ENCODE measurements at places on chromosomes 11 and 22.

DNA sequence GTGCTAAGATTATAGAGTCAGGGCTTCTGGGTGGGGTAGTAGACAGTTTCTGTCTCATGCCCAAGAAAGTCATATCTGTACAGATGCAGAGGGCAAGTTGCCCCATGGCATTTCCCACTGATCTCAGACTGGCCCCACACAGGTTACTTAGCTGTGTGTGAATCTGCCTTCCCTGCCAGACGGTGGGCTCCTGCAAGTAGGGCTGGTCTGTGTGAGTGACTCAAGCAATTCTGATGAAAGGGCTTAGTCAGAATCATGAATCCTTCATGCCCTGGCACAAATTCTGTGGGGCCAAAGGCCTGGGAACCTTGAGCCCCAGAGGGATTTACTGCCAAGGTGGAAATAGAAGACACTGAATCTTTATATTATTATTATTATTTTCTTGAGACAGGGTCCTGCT lies 30.4 kb downstream of the USH1C start:
- DNase-seq: no peak

DNA sequence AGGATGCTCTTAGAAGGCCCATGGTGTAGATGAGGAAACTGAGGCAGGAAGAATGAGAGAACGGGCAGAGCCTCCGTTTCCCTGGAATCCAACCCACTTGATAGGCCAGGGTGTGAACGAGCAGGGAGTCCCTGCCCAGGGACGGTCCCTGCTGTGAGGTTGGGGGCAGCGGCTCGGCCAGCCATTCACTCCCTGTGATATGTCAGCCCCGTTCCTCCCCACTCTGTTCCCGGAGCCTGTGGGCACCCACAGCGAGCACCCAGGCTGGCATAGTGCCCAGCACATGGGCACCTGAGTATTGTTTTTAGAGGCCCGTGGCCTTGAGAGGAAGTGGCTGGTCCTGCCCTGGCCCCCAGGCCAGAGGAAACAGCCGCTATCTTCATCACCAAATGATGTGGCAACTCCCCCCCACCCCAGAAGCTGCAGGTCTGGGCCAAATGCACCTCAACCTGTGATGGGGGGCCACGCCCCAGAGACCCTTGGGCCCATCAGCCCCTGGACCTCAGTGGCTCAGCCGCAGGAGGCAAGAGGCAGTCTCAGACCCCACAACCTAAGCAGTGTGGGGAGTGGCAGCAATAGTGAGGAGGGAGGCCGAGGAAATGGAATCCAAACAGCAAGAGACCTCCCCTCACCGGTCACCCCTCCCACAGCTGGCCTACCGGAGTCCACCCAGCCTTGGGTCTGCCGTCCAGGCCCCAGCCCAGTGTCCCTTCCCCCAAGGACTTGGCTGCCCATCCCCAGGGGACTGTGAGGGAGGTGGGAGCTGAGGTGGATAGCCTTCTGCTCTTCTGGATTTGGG lies 2.1 kb downstream of the ALDH3B1 start:
- no peak for DNase-seq

DNA sequence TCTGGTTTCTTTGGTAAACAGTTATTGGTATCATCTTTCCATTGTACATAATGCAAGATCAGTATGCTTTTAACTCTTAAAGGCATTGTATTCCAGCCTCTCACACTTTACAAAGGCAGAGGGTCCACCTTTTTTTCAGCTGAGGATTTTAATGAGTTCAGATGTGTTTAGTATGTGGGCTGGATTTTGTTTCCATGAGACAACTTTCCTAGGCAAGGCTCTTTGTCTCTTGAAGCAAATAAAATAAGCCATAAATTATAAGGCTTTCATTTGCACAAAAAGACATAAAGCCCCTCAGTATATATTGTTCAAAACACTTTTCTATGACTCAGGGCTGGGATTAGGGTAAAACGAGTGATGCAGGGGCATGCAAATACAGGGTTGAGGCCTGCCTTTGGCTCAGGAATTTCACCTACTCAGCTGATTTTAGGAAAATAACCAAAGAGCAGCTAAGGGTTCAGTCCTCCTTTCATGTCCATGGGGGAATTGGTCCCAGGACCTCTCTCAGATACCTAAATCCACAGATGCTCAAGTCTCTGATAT lies 7.6 kb downstream of the MMP20 start:
- DNase-seq: no peak

GRCh38 chr11:8110396-8110795 lies 29.4 kb downstream of the TUB start:
- no peak for DNase-seq

DNA sequence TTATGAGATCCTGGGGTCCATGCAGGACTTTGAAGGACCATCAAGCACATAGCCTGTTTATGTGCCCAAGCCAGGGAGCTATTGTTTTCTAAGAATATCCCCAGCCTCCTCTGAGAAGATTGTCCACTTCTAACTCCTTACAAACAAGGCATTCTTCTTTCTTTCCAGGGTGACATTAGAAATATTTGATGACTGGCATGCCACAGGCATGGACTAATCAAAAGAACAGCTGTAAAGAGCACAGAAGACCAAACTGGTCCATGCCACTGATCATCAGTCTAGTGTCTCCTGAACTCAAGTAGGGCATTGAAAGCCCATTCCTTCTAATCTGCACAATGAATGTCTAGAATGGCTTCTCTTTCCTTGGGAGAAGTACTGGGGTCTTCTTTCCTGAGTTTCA lies 24.9 kb upstream of the LMO2 start:
- no peak for DNase-seq

GRCh38 chr11:45723397-45723796 lies 58.0 kb upstream of the CHST1 start:
- no peak for DNase-seq

DNA sequence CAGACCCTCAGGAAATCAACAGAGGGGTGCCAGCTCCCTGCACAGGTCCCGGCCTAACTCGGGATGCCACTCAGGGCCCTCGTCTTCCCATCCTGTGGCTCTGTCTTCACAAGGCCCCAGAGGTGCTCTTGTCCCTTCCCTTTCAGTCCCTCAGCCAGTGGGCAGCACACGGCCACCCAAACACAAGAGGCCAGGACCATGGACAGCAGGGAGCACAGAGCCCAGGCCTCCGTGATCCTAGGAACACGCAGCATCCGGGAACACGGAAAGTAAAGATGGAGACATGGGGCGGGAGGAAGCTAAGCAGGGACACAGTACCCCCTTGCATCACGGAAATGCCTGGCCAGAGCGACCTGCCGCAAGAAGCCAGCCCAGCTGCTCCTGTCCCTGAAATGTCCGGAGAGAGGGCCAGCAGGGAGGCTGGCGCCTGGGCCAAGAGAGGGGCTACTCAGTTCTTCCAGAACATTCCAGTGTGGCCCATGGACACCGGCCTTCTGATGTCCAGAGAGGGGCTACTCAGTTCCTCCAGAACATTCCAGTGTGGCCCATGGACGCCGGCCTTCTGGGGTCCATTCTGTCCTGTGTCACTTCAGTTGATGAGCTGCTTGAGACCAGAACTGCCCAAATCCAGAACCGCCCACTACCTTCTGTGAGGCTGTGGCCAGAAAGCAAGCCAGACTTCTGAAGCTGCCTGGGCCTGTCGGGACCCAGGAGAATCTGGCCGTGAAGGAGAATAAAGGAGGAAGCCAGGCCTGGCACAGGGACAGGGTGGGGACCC lies 274.0 kb downstream of the BRD1 start:
- DNase-seq: no peak

- DNase-seq: no peak
Observed at GRCh38 chr11:69215784-69216415, 60.2 kb downstream of the SMIM38 start.

DNA sequence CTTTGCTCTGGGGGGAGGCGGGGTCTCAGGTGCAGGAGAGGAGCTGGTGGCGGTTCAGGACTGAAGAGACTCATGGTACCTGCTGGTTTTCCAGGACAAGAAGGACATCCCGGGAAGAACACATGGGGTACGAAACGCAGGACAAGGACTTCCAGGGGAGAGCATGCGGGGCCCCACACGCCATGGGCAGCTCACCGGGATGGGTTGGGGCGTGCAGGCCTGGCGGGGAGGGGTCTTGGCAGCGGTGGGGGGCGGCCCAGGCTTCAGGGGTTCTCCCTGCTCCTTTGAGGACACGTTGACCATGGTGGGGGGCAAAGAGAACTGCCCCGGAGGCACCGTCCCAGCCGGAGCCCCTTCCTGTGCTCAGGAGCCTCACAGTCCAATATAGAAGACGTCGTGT lies 673.2 kb downstream of the BRD1 start:
- DNase-seq: no peak

All from activated effector memory CD4-positive, alpha-beta T cell treated with Interleukin-2 at 50 U/mL for 16 hours (primary cell).